ENCODE measurements at places on chromosomes 5 and 9.
A peak's percentile ranks its signal among the peaks of the same experiment; 100 is the strongest.

GRCh38 chr5:80399526-80400239 lies 8.2 kb upstream of the ZFYVE16 start:
- DNase-seq, result peak; percentile 49

- peak; percentile 38 for DNase-seq
These were observed 210.3 kb upstream of the TNC start for GRCh38 chr9:115328228-115328627.

DNA sequence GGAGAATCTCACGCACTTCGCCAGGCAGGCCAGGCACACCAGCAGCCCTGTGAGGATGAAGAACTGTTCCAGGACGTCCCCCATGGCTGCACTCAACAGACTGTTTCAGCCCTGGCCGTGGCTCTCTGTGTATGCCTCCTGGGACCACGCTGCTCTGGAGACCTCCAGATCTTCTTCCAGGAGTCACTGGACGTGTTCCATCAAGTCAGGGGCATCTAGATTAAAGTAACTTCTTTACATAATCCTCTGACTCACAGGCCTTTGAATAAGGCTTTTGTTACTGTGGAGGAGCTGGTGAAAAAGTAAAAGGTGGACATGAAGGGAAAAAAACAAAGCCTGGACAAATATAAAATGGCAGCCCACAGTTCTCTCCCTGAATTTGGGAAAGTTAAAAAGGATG lies at the start of gene HSD17B3:
Gene HSD17B3 (minus strand): TSS at position 156 of the 400 bp plus-strand sequence. CDS start 72 bp downstream, at position 84.
- peak; percentile 19 for DNase-seq

DNA sequence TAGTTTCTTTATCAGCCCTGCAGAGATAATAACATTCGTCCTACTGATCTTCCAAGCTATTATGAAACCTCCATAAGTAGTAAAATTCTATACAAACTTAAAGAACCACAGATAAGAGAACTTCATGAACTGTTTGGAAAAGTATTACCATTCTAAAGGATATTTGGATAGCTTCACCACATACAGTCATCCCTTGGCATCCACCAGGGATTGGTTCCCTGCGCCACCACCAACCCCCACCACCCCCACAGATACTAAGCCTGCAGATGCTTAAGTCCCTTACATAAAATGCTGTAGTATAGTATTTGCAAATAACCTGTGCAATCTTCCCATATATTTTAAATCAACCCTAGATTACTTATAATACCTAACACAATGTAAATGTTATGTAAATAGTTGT lies 61.4 kb upstream of the SHISAL2B start:
- DNase-seq, result no peak

- DNase-seq, result peak; percentile 14
These were observed 1.5 kb downstream of the CDC42SE2 start for GRCh38 chr5:131265311-131265803.

GRCh38 chr9:96719921-96720320 lies 58.0 kb downstream of the ZNF510 start:
- no peak for DNase-seq

GRCh38 chr5:149265597-149265996 lies 6.1 kb upstream of the AFAP1L1 start:
- DNase-seq, result peak; percentile 51

DNA sequence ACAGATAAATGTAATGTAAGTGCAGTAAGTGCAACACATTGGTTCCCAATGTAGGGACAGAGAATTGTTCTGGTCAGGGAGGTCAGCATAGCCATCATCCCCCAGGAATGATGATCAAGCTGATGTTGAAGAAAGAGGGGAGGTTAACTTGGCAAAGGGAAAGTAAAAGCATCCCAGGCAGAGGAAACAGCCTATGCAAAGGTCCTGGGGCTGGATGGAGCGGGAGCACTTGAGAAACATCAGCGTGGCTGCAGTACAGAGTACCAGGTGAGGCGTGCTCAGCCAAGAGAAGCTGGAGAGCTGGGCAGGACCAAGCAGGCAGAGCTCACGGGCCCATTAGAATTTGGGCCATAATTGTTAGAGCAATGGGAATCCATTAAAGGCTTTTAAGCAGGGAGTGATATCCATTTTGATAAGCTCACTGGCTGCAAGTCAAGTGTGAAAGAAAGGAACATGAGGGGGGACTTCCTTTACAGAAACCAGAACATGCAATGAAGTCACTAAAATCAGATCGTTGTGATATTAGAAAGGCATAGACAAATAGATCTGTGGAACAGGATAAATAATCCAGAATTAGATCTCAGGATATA lies 50.1 kb upstream of the HAND1 start:
- no peak for DNase-seq

DNA sequence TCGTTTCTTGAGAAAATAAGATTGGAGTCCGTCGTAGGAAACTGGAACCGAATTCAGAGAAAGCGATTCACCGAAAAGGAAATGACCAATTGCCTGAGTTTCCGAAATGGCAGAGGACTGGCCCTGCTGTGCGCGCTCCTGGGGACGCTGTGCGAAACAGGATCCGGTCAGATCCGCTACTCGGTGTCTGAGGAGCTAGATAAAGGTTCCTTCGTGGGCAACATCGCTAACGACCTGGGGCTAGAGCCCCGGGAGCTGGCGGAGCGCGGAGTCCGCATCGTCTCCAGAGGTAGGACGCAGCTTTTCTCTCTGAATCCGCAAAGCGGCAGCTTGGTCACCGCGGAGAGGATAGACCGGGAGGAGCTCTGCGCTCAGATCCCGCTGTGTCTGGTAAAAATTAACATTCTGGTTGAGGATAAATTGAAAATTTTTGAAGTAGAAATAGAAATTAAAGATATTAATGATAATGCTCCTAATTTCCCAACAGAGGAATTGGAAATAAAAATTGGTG lies 379 bp downstream of the PCDHGA3 start:
- no peak for DNase-seq

- DNase-seq, result peak; percentile 54
These were observed 112.3 kb downstream of the VCAN start for GRCh38 chr5:83583859-83584258.

Data from A172 (cell line).